Stimulated activated CD8-positive, alpha-beta memory T cell treated with anti-CD3 and anti-CD28 coated beads, Interleukin-15, amount 100 ng/mL, for 1 hour (primary cell): ENCODE measurements at places on chromosomes 2 and 18.

DNA sequence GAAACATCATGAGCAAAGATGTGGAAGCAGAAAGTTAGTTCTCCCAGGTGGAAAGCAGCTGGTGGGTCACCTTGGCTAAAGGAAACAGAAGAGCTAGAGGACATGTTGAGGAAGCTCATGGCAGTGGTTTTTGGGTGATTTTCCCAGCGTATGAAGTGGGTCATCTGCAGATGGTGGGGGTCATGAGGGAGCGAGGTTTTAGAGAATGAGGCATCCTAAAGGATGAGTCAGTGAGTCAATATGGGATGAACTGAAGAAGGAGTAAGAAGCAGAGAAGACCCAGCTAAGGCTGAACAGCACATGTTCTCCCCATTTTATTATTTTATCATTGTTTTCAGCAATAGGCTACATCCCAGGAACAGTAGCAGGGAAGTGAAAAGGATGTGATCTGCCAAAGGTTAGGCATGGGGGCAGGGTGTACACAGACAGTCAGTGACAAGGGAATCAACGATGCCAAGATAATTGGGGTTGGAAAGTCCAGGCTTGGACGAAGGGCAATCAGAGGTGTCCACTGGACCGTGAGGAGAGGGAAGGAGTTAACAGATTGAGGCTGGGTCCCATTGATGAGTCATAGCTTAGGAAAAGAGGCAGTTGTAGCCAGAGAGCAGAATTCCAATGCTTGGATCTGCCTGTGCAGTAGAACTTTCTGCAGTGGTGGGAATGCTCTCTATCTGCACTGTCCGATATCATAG, 289.3 kb upstream of the RAB12 start:
- no peak for DNase-seq

- no peak for DNase-seq
These were observed 193.8 kb upstream of the ARL4C start for GRCh38 chr2:234690569-234691213.

GRCh38 chr18:50616484-50617048, 56.7 kb downstream of the MAPK4 start:
- DNase-seq: no peak

- no peak for DNase-seq
These were observed 221.5 kb upstream of the ACVR2A start for GRCh38 chr2:147623328-147623727.

- no peak for DNase-seq
These were observed 242.7 kb downstream of the ASXL3 start for GRCh38 chr18:33820517-33821371.

- DNase-seq: no peak
These were observed 35.7 kb downstream of the STEAP3 start for GRCh38 chr2:119259296-119259860.
